Dermis lymphatic vessel endothelial cell (primary cell): ENCODE measurements at places on chromosomes 16 and 17. TPM values are rescaled to one million over a fixed set of nuclear protein-coding genes. Genes with fewer than 3 reads are reported as not detected.

The VAMP2 gene
- 4.0 and 4.2 TPM in 2 replicates for total RNA-seq

The C1QTNF8 gene
- not detected in 2 replicates for total RNA-seq

The KRTAP3-2 gene
- not detected in 2 replicates for total RNA-seq

The CCT6B gene
- 0.76 and 0.77 TPM in 2 replicates for total RNA-seq

The CNGB1 gene
- not detected in 2 replicates for total RNA-seq

The CHST4 gene
- not detected in 2 replicates for total RNA-seq

The C16orf95 gene
- 2.5 and 3.2 TPM in 2 replicates for total RNA-seq

The CDH11 gene
- total RNA-seq, result 1.5 and 2.8 TPM in 2 replicates

The KRT27 gene
- total RNA-seq, result not detected in 2 replicates

The NTN1 gene
- 2.2 and 5.7 TPM in 2 replicates for total RNA-seq

The HSPB9 gene
- total RNA-seq, result under 0.01 TPM in 1 of 2 replicates, not detected in the other

The NPIPA5 gene
- 0.52 and 1.2 TPM in 2 replicates for total RNA-seq

The CMTM2 gene
- total RNA-seq, result not detected in 2 replicates

The TRIM72 gene
- not detected in 2 replicates for total RNA-seq

The ALOXE3 gene
- total RNA-seq, result under 0.01 TPM in 1 of 2 replicates, not detected in the other

The CCL1 gene
- total RNA-seq, result not detected in 2 replicates

The PRAC2 gene
- total RNA-seq, result not detected in 2 replicates

The EXOC3L1 gene
- 47.2 and 80.1 TPM in 2 replicates for total RNA-seq

The TEDC2 gene
- 1.7 and 2.1 TPM in 2 replicates for total RNA-seq

The KCNG4 gene
- total RNA-seq, result not detected in 2 replicates

The UNC45B gene
- not detected in 2 replicates for total RNA-seq

The TNS4 gene
- not detected in 2 replicates for total RNA-seq

The IRX3 gene
- 2.0 and 3.9 TPM in 2 replicates for total RNA-seq

The FBXL19 gene
- total RNA-seq, result 10.7 and 16.6 TPM in 2 replicates

The GAS7 gene
- 6.5 and 9.5 TPM in 2 replicates for total RNA-seq

The CCNF gene
- total RNA-seq, result 7.0 and 9.1 TPM in 2 replicates

The ITGAL gene
- total RNA-seq, result under 0.01 TPM in 1 of 2 replicates, not detected in the other

The NEK8 gene
- 1.6 and 2.0 TPM in 2 replicates for total RNA-seq

The ABR gene
- total RNA-seq, result 29.8 and 33.0 TPM in 2 replicates

The GP2 gene
- not detected in 2 replicates for total RNA-seq

The TMIGD1 gene
- not detected in 2 replicates for total RNA-seq
